ENCODE measurements at places on chromosomes 3 and 15. TPM values are rescaled to one million over a fixed set of nuclear protein-coding genes. Genes with fewer than 3 reads are reported as not detected.

The IL17RC gene
- 20.5 TPM for polyA plus RNA-seq

DNA sequence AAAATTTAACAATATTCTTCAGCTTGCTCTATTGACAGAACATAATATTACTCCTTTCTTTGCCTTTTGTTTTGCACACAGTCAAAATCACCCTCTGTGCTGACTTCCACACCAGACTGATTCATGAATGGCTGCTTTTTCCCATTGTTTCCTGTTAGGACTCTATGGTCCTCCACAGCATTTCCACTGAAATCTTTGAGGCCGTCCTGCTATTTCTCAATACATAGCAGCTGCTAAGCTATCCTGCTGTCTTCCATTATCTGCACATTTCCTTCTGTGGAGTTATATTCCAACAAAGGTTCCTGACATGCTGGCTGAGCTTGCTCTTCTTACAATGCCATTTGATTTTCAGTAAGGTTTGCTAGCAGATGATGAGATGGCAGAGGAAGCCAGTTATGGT lies 153.3 kb downstream of the EPHA3 start:
- no peaks in the 10 kb centered on the region for H3K4me1 ChIP-seq
- no peak for DNase-seq
- H3K4me3 ChIP-seq, result no peak overlapping the region
- no peaks in the 10 kb centered on the region for H3K36me3 ChIP-seq
- H3K27ac ChIP-seq, result no peak overlapping the region
- H3K27me3 ChIP-seq, result no peaks in the 10 kb centered on the region

The SEMA3F gene
- polyA plus RNA-seq, result 0.54 TPM

The KIF23 gene
- polyA plus RNA-seq, result 28.8 TPM

DNA sequence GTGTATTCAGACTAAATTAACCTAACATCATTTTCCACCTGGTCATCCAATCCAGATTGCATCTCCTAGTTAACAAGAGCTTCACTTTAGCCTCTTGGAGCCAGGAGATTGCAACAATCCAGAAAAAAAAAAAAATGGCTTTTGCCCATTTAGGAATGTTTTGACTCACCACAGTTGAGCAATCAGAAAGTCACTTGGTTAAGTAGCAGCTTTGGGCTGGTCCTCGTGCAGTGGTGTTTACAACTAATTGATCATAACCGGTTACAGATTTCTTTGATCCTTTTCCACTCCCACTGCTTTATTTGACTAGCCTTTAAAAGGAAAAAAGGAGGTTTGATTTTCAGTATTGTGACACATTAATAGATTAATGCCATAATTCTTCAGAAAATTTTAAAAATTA lies 688.8 kb upstream of the CCDC54 start:
- no peak overlapping the region for H3K4me3 ChIP-seq
- H3K27ac ChIP-seq, result peak overlapping the region; percentile 15
- DNase-seq, result peak; percentile 94
- H3K27me3 ChIP-seq, result no peaks in the 10 kb centered on the region

GRCh38 chr3:125148836-125149235 lies 63.7 kb downstream of the SLC12A8 start:
- H3K27me3 ChIP-seq, result no peaks in the 10 kb centered on the region
- H3K27ac ChIP-seq, result peak overlapping the region; percentile 30
- peak; percentile 88 for DNase-seq

GRCh38 chr3:8443829-8444791 lies 57.5 kb upstream of the LMCD1 start:
- peak; percentile 100 for DNase-seq
- no peaks in the 10 kb centered on the region for H3K27me3 ChIP-seq
- no peaks in the 10 kb centered on the region for H3K36me3 ChIP-seq
- H3K4me3 ChIP-seq, result peak overlapping the region; percentile 54
- H3K4me1 ChIP-seq, result peaks cover 45% of the 10 kb centered on the region

DNA sequence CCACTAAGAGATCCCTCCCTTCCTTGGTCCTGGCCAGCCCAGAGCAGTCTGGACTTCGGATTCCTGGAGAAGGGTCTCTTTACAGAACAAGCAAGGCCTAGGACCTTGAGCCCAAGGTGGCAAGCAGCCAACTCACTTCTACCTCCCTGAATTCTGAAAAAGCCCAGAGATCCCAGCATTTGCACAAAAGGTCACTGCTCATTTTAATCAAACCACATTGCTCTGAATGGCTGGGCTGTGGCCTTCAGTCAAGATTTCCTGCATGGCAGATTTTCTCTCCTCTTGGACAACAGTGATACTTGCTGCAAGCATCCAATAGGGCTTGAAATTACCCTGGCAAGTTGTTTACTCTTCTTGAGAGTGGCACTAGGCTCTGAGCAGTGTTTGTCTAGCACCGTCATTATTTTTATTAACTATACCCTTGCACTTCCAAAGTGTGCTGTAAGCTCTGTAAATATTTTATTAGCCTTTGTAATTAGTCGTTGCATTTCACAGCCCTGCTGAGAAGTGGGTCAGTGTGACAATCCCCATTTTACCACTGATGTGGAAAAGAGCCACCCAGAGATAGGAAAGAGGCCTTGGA lies 274.7 kb upstream of the CTNNB1 start:
- no peaks in the 10 kb centered on the region for H3K27me3 ChIP-seq
- H3K36me3 ChIP-seq, result no peaks in the 10 kb centered on the region
- DNase-seq, result no peak

DNA sequence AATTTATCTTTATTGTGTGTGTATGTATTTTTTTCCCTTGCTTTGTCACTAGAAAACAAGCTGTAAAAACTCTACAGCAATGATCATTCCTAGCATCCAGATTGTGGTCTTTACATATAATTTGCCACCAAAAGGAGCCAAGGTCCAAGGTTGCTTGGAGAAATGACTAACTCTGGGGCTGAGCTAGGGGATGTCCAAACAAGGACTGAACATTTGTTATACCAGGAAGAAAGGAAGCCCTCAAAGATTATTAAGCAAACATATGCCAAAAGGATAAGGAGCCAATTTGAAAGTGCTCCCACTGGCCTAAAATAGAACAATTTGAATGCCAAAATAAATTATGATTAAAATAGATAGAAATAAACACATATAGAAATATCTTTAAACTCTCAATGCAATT lies 293.3 kb downstream of the ZIC1 start:
- no peak overlapping the region for H3K4me3 ChIP-seq
- no peaks in the 10 kb centered on the region for H3K36me3 ChIP-seq
- peaks cover 13% of the 10 kb centered on the region for H3K4me1 ChIP-seq
- no peaks in the 10 kb centered on the region for H3K27me3 ChIP-seq
- no peak for DNase-seq

The RLBP1 gene
- not detected for polyA plus RNA-seq

GRCh38 chr15:72966641-72967040 lies 85.6 kb upstream of the NEO1 start:
- H3K36me3 ChIP-seq, result no peaks in the 10 kb centered on the region
- no peak overlapping the region for H3K27ac ChIP-seq
- peaks cover 11% of the 10 kb centered on the region for H3K4me1 ChIP-seq
- no peak overlapping the region for H3K4me3 ChIP-seq
- DNase-seq, result no peak

The MEGF11 gene
- polyA plus RNA-seq, result 0.14 TPM

- H3K4me1 ChIP-seq, result peaks cover 7% of the 10 kb centered on the region
- DNase-seq, result no peak
- no peak overlapping the region for H3K4me3 ChIP-seq
- no peaks in the 10 kb centered on the region for H3K27me3 ChIP-seq
Measured at GRCh38 chr15:35723120-35723847, 177.3 kb upstream of the DPH6 start.

GRCh38 chr3:15426579-15427118 lies 695 bp downstream of the METTL6 start:
- no peak for DNase-seq
- H3K27me3 ChIP-seq, result no peaks in the 10 kb centered on the region
- H3K27ac ChIP-seq, result peak overlapping the region; percentile 92

DNA sequence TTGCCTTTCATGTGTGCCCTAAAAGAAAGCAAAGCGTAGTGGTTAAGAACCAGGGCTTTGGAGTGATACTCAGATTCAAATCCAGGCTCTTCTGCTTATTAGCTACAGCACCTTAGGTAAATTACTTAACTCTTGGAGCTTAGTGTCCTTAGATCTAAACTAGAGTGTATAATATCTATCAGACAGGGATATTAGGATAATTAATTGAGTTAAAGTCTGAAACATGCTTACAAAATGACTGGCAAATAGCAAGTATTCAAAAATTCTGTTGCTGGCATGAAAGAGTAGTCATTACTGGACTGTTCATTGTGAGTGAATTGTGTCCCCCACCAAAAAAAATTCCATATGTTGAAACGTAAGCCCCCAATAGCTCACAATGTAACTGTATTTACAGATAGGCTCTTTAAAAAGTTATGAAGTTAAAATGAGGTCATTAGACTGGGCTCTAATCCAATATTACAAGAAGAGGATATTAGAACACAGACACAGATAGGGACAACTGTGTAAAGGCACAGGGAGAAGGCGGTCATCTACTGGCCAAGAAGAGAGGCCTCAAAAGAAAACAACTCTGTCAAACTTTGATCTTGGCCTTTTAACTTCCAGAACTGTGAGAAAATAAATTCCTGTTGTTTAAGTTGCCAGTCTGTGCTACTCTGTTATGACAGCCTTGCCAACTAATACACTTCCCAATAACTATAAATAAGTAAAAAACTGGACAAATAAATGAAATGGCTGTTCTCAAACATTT lies 60.4 kb upstream of the LRRC3B start:
- no peak for DNase-seq
- no peaks in the 10 kb centered on the region for H3K36me3 ChIP-seq
- no peaks in the 10 kb centered on the region for H3K27me3 ChIP-seq
- H3K27ac ChIP-seq, result no peak overlapping the region

Measured in GM23248 (cell line).